ENCODE measurements at places on chromosomes 4 and X.

DNA sequence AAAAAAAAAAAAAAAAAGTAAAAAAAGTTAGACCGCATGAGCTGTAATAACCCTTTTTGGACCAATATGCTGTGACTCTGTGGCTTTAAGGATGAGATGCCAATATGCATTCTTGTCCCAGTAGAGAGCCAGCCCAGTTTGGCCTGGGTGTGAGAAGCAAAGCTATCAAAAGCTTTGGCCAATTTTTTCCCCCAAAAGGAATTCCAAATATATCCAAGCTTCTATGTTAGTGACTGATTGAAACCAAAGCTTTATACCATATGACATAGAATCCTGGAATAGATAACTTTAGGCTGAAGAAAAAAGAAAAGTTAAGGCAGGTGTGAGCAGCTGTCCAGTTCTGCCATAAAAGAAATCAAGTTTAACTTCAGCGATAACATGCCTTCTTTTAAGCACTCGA is 30.5 kb upstream of the RBPJ start:
- DNase-seq: no peak

DNA sequence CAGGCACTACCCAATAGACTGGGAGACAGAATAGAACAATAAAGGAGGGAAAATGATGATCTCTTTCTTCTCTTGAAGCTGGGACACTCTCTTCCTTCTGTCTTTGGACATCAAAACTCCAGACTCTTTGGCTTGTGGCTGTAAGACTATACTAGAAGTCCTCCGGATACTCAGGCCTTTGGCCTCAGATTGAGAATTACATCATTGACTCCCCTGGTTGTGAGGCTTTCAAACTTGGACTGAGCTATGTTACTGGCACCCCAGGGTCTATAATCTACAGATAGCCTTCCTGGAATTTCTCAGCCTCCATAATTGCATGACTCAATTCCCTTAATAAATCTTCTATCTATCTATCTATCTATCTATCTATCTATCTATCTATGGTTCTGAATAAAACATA is 294.2 kb upstream of the CT83 start:
- DNase-seq: no peak

- no peak for DNase-seq
Measured at GRCh38 chr4:80587871-80588385, 252.4 kb downstream of the CFAP299 start.

DNA sequence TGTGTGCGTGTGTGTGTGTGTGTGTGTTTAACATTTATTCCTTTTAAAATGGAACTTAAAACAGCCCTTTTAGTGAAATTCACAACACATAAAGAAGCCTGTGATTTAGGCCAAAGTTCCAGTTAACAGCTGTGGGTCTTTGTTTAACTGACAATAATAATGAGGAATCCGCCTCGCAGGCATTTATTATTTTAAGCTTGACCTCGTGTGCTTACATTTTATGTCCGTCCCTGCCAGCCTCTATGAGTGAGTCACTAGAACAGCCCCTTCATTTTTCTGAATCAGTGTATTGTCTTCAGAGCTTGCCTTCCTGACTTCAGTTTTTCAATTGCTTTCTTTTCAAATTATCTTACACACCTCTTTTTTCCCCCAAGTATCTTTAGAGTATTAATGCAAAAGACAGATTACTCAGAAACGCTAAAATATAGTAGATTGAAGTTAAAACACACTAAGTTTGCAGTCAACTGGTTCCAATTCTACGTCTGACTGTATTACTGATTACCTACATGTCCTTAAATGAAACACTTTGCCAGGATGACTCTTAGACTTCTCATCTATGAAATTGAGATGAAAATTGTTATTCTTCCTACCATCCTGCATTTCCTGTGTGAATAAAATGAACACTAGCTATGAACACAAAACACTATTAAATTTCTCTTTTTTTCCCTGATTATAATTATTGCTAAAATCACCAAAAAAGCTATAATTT is 319.6 kb upstream of the HS3ST1 start:
- no peak for DNase-seq

DNA sequence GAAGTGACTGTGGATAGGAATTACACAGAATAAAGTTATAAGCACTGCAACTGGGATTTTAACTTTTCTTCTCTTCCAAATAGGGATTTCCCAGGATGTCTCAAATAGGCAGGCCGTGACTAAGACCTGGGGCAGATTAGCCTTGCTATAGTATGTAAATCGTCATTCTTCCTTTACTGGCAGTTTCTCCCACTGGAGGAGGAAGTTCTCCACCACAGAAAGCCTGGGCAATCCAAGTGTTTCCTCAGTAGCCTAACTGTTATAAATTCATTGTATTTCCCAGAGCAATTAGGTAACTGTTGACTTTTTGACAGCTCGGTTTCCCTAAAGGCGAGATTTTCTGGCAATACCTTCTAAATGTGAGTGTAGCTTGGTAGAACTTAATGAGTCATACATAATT is at the start of gene TNIP3:
TSS of gene TNIP3 (minus strand) at position 31 of the 400 bp plus-strand sequence. CDS start 196 bp downstream, outside the sequence.
- DNase-seq: no peak

- no peak for DNase-seq
Measured at GRCh38 chr4:117512414-117512813, 427.0 kb upstream of the TRAM1L1 start.
